ENCODE measurements at places on chromosomes 2 and 18. TPM values are rescaled to one million over a fixed set of nuclear protein-coding genes. Genes with fewer than 3 reads are reported as not detected.

The CYS1 gene
- total RNA-seq: 0.37 TPM

The ALPG gene
- total RNA-seq: 1.8 TPM

The GKN2 gene
- total RNA-seq: not detected

The IL1RN gene
- 2.6 TPM for total RNA-seq

The ITPRIPL1 gene
- total RNA-seq: 0.58 TPM

The IL37 gene
- 0.64 TPM for total RNA-seq

The LYG2 gene
- not detected for total RNA-seq

The ARHGAP25 gene
- total RNA-seq: 7.0 TPM

The SP140 gene
- total RNA-seq: 1.1 TPM

The STON1 gene
- 3.4 TPM for total RNA-seq

The DHRS9 gene
- total RNA-seq: 202 TPM

The TUBA3E gene
- total RNA-seq: not detected

DNA sequence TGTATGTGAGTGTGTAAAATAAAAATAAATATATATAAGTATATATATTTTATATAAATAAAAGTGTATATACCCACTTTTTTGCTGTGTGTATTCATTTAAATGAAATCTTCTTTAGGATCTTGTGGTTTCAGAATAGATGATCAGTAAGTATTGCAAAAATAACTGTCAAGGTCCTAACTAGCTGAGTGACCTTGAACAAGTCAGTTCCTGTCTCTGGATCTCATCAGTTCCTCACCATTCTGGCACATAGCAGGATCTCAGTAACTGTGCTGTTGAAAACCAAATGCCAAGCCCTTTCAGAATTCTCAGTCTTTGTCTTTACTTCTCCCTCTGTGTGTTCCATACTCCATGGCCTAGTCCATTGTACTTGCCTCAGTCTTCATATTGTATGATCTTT, 115.3 kb upstream of the CXCR4 start:
- no peak for DNase-seq

- no peak for DNase-seq
Measured at GRCh38 chr2:108629417-108629816, 89.9 kb upstream of the RANBP2 start.

DNA sequence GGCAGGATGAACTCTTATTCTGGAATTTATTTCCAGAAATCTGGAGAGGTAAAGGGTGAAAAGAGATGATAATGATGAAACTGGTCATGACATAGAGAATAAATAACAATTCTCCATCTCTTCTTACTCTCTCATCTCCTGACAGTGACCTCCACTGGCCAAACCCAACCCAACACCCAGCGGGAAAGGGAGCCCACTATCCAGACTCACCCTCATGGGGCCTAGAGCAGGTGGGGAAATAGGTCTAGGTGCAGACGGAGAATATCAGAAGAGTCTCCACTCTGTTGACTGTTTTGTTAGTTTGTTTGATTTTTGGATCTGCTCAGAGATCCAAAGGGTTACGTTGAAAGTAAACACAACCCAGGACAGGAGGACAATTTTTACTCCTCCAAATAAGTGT, 263.2 kb upstream of the PARD3B start:
- no peak for DNase-seq

- DNase-seq: no peak
Measured at GRCh38 chr2:55917117-55917516, 6.5 kb downstream of the EFEMP1 start.

- no peak for DNase-seq
Measured at GRCh38 chr2:21866316-21866715, 742.5 kb downstream of the TDRD15 start.

DNA sequence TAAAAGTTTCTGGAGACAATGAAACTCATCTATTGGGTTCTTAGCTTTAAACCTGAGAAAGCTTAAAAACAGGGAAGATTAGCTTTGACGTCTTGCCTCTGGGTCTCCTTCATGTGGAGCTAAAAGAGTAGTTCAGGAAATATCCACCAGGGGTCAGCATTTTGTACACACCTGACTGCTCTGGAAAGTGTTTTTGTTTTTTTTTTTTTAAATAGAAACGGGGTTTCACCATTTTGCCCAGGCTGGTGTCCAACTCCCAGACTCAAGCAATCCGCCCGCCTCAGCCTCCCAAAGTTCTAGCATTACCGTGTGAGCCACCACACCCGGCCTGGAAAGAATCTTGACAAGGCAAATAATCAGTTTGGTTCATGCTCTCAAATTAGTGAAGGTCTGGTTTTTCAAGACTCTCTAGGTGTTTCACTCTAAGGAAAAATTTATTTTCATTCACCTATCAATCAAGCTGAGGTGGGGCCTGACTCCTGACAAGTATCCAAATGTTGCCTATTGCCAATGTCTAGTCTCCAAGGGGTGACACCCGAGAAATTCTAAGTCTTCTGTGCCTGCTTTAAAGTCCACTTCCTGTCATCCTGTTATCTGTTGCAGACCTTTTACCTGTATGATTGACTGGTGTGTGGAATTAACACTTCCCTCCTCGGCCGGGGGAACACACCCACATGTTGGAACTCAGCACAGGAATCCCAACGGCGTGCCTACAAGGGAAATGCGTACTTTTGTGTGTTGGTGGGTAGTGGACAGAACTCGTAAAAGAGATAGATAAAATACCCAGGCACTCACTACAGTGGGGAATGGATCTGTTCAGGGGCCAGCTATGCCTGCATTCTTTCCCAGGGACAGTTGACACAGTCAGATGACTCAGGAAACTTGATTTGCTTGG, 11.3 kb downstream of the IL1RN start:
- peak; percentile 31 for DNase-seq

- no peak for DNase-seq
Measured at GRCh38 chr2:62321380-62322289, 125.7 kb downstream of the B3GNT2 start.

DNA sequence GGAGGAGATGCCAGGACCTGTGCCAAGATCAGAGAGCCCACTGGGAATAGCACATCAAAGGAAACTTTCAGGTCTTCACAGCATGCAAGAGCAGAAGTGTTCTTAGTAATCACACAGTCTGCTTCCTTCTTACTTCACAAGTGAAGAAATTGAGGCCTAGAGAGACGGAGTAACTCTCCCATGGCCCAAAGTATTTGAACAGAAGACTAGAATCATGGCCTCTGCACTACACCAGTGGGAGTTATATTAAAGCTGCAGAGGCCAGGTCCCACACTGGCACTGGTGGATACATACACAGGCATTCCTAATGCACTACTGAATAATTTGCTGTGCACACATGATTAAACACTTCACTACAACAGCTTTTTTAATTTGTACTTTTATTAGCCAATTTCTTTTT, 107.6 kb upstream of the RMP24 start:
- no peak for DNase-seq

- no peak for DNase-seq
Measured at GRCh38 chr18:77708826-77709506, 459.3 kb downstream of the GALR1 start.

DNA sequence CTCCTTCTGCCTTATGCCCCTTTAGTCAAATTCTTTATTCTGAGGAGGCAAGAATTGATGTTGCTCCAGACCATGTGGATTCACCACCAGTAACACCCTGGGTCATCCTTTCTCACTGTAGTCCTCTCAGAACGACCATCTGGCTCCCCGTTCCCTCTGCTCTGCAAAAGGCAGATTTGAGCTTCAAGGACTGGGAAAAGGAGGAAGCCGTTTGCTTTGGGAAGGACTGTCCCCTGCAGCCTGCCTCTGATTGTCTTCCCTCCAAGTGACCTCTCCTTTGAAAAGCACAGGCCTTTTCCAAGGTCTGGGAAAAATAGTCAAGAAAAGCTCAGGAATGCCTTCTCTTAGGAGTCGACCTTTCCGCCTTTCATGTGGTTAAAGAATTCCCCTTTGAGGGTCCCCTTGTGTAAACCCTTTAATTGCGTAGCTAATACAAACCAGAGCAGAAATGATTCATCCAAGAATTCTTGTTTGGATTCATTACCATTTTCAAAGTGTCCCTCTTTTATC, 130.1 kb upstream of the COPS8 start:
- DNase-seq: no peak

DNA sequence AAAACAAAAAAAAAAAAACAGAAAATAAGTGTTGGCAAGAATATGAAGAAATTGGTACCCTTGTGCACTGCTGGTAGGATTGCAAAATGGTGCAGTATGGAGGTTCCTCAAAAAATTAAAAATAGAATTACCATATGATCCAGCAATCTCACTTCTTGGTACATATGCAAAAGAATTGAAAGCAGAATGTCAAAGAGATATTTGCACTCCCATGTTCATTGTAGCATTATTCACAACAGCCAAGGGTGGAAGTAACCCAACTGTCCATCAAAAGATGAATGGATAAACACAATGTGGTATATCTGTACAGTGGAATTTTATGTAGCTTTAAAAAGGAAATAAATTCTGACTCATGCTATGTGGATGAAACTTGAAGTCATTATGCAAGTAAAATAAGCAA, 72.8 kb upstream of the POU3F3 start:
- no peak for DNase-seq

DNA sequence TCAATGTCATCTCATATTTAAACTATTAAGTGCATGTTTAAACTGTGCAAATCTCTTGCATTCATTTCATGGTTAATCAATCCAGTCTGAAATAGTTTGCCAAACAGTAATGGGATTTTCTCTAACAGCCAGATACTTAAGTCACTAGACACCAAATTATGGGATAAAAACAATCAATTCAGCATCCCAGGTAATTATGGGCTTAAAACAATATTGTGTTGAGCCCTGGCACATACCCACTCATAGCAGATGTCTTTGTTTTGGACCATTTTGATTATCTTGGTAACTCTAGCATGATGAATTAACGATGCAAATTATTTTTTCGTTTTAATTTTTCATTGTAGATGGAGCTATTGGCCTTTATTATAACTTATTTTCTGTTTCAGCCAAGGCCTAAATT, 118.5 kb upstream of the CD302 start:
- DNase-seq: no peak

DNA sequence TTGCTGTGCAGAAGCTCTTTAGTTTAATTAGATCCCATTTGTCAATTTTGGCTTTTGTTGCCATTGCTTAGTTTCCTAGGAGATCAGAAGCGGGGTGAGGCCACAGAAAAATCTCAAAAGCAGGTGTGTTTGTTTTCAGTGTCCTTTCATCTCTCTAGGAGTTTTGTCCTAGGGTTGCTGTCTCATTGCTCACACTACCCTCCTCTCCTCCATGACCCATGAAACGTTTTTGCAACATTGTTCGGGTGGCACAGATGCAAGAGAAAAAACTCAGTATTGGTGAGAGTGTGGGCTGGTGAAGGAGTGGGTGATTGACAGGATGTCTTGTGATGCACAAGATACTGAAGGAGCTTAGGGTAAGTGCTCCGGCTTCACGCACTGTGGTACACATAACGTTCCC, 103.6 kb downstream of the LYPD1 start:
- no peak for DNase-seq

- no peak for DNase-seq
Measured at GRCh38 chr2:47003641-47004427, 88.2 kb upstream of the MCFD2 start.
